ENCODE measurements at places on chromosomes 2 and 18.
A peak's percentile ranks its signal among the peaks of the same experiment; 100 is the strongest.

DNA sequence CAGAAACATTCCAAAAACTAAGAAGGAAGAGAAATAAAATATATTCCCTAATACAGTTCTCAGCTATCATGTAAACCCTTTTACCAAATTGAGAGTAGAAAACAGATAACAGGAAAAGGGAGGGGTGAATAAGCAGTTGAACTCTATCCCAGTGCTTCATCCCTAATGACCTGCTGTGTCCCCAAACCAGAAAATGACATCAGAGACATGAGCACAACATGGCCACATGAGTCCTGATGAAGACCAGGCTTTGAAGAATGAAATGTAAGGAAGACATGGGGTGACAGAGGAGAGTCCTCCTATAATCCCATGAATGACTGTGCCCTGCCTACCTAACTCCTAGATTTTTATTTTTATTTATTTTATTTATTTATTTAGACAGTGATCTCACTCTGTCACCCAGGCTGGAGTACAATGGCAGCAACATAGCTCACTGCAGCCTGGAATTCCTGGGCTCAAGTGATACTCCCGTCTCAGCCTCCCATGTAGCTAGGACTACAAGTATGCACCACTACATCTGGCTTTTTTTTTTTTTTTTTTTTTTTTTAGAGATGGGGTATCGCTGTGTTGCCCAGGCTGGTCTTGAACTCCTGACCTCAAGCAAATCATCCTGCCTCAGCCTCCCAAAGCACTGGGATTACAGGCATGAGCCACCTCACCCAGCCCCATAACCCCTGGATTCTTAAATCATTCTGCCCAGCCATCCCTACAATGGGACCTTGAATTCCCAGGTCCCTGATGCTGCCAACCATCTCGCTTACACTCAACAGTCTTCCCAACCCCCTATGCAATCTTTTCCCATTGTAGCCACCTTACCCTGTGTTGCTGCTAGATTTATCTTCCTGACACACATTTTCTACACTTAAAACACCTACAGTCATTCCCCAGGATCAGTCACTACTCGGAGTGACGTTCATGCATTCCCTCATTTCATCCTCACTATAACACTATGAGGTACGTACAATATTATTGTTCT is 64.5 kb downstream of the ANKRD44 start:
- no peak for DNase-seq

DNA sequence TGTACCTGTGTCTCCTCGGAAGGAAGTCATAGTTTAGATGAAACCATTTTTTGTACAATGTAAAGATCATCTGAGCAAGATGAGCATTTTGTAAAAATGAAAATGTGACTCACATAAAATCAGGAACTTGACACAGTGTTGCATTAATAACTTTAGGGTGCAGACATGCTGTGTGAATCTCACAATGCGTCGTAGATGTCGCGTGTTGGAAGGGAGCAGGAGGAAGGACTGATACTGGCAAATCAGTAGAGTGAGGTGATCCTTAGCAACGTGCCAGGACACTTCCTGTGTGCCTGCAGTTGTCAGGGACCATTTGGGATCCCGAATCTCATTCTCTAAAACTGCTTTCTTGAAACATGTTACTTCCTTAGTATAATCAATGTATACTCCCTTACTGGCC is 103.1 kb downstream of the SH3BP4 start:
- DNase-seq, result no peak

- DNase-seq, result no peak
These were observed 7.3 kb upstream of the ASIC4 start for GRCh38 chr2:219506802-219507526.

GRCh38 chr2:240520130-240520973 is 37.4 kb downstream of the ANKMY1 start:
- DNase-seq, result no peak

- DNase-seq, result no peak
These were observed 51.8 kb downstream of the STK25 start for GRCh38 chr2:241456546-241456945.

GRCh38 chr2:191125646-191126045 is 25.1 kb downstream of the STAT4 start:
- DNase-seq, result no peak

GRCh38 chr18:72128649-72129048 is 415.5 kb downstream of the CBLN2 start:
- no peak for DNase-seq

DNA sequence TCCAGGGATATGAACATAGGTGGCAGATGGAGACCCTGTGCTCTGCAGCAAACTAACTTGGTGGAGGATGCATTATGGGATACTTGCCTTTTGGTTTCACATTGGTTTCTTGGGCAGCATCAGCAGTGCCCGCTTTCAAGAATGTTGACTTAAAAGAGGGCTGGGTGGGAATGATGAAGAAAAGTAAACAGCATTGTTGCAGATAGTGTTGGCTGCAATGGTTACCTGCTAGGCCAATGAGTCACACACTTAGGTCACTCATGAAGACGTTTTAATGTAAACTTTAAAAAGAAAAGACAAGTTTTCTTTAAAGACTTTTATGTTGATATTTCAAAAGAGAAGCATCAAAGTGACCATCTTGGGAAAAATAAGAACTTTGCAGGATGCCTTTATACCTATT is 26.1 kb upstream of the FAM237A start:
- DNase-seq, result no peak

DNA sequence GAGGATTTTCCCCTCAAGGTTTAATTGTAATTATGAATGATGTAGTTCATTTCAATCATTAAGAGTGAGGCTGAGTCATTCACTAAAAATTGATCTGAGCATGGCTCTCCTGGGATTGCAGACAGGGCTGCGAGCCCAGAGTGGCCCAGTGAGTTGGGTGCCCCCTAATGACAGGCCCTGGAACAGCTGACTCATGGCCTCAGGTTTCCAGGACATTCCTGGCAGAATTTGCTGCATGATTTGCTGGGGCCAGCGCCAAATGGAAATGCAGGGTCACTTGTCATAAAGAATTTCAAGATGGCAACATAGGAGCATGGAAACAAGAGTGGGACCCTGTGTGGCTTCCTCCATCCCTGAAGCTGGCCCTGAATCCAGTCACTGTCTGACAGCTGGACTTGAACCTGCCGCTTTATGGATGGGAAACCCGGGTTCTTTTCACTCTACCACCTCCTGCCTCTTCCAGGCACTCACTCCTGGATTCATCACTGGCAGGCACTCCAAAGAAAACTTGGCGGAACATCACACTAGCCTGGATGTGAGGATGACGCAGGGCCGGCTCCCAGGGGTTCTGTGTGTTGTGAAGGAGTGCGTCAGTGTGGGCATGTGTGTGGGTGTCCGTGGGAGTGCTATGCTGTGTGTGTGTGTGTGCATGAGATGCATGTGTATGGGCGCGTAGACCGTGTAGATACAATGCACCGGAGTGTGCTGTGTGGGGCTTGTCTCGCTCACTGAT is 15.2 kb downstream of the OTOF start:
- DNase-seq, result peak; percentile 26

GRCh38 chr2:170466632-170467031 is 248.5 kb upstream of the SP5 start:
- DNase-seq, result no peak

DNA sequence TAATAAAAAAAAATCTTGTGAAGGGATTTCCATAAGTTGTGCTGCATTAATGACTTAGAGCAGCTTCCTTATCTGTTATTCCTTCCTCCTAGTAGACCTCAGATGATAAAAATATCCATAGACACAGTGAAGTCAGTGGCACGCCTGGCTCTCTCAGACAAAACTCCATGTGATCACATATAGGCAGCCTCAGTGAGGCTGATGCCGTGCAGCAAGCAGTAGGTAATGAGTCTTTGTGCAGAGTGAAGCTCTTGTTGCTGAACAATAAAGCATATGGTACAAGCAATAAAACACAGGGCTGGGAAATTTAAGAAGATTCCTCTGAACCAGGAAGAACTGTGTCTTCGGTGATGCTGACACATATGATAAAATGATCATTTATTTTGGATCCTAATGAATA is 102.7 kb downstream of the CSRNP3 start:
- DNase-seq, result no peak

GRCh38 chr2:224319750-224320149 is 82.2 kb downstream of the FAM124B start:
- no peak for DNase-seq

DNA sequence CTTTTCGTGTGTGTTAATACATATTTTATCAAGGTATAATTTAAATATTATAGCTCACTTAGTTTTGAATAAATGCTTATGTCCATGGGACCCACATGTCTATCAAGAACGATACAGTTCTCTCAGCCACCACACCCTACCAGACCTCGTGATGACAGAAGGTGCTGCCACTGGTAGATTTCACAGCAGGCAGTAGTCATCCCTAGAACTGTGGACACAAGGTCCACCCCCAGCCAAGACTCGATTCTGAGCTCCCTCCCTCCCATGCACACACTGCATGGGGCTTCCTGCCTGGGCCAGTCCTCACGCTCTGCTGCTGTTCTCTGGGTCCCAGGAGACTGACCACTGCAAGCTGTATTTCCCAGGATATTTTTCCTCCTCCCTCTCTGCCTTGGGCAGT is 26.5 kb upstream of the CREB1 start:
- DNase-seq, result peak; percentile 47

DNA sequence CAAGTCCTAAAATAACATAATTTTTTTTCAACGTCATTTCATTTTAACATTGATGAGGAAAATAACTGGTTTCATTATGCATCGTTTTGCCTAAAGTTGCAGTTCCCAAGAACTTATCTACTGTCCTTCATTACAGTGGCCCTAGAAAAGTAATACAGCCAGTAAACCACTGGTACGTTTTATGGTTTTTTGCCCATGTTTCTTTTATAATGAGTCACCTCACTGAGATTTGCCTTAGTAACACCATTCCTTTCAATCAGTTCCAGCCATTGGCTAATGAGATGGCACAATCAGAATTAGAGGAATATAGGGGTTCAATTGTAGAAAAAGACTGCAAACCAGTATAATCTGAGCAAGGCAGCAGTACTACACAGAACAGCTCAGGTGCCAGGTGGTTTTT is 422.6 kb upstream of the LYPD1 start:
- no peak for DNase-seq

DNA sequence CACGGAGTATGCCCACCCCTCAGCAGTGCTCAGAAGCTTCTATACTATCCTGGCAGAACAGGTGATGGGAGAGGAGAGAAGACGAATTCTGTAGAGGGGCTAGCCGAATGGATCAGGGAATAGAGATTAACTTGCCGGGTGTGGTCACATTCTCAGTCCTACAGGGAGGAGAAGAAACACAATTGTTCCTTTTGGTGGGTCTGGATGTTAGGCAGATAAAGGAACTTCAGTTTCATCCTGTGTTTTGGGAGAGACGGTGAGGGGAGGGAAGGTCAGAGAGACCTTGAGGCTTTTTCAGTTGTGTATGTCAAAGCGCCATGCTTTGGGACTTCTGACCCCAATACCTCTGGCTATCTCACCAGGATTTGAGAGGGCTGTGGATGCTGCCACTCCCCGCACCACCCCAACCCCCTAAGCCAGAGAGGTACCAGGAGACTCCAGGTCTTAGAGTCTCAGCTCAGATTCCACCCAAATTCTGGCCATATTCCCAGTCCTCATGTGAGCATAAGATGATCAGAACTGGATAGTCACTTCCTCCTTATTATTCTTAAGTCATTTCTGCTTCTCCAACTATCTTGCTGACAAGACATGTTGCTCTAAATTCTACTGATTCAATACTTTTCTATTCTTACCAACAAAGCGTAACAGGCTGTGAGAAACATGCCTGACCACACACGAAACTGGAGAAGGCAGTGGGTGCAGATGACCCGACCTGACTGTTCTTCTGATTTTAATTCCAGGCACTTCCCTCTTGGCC is 2.3 kb upstream of the TMEM37 start:
- DNase-seq, result no peak

GRCh38 chr2:64637931-64638330 is 15.8 kb downstream of the SERTAD2 start:
- DNase-seq, result no peak

DNA sequence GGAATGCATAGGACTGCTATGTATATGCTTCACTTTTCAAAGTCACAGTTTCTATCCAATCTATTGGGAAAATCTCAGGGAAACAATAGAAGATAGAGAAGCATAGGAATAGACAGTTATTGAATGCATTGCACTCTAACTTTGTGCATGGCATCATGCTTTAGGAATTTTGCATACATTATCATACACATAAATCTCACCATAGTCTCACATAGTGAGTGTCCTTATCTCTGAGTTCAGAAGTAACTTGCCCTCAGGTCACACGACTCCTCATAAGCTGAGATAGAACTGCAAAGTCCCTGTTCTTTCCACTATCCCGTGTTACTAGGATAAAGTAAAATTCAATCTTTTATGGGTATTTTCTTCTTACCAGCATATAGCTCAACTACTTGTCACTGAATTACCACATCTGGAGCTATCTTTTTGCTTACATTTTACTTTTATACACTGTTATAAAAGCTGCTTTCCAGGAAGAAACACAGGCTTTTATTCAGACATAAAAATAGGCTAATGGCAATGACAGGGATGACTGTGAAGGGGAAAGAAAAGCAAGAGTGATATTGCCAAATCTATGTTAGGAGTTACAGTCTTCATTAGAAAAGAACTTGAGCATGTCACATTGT is 666.9 kb downstream of the XIRP2 start:
- no peak for DNase-seq

- DNase-seq, result peak; percentile 60
These were observed 815 bp downstream of the GMCL1 start for GRCh38 chr2:69830045-69830905.

DNA sequence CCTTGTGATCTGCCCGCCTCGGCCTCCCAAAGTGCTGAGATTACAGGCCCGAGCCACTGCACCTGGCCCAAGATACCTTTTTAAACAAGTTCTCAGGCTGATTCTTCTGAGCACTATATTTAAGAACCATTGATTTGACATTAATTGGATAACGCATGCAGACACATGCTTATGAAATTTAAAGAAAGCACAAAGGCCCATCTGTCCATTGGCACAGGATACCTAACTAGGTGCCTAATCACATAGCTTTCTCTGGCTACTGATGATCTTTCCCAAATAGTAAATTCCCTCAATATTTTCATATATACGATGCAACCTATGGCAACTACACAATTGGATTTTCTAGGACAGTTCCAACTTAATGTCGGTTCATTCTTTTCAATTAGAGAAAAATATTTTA is 62.5 kb upstream of the STAM2 start:
- DNase-seq, result no peak

GRCh38 chr2:30358842-30359241 is 88.2 kb upstream of the LCLAT1 start:
- no peak for DNase-seq

GRCh38 chr2:101741775-101742520 is 44.4 kb downstream of the MAP4K4 start:
- DNase-seq, result no peak

GRCh38 chr2:212974692-212975091 is 176.7 kb downstream of the IKZF2 start:
- no peak for DNase-seq

DNA sequence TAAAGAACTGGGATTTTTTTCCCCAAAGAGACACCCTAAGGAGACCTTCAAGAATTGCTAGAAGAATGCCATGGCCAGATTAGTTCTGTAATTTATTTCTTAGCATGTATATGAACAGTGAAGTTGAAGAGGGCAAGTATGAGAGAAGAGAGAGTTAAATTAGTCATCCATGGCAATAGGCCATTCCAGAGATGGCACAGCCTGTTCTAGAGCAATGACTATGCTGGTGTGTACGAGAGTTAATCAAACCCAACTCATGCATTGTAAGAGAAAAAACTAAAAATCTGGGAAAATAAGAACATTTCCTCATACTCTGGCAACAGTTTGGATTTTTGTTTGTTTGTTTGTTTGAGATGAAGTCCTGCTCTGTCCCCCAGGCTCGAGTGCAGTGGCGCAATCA is 112.1 kb upstream of the PIK3C3 start:
- no peak for DNase-seq

GRCh38 chr18:9087144-9087543 is 15.4 kb upstream of the NDUFV2 start:
- no peak for DNase-seq

All from activated CD4-positive, alpha-beta T cell treated with anti-CD3 and anti-CD28 coated beads, Interleukin-10, Interleukin-2, amounts not matched to agents 100 ng/mL and 50 ng/mL, durations not matched to agents 16 hours and 8 hours (primary cell).